ENCODE measurements at places on chromosomes 5 and 9.

DNA sequence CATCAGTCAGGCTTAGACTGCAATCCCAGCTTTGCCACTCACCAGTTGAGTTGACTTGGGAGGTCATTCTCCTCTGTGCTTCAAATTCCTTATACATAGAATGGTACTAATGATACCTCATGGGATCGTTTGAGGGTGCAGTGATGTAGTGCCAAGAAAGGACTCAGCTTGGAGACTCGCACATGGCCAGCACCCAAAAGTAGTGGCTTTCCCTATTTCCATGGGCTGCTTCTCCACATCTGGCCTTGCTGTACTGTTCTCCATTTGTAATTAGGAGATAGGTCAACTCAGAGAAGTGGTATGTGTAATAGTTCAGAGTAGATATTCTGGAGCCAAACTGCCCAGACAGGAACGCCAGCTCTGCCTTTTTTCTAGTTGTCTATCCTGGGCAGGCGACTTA, 5.5 kb downstream of the CCL19 start:
- DNase-seq = no peak

DNA sequence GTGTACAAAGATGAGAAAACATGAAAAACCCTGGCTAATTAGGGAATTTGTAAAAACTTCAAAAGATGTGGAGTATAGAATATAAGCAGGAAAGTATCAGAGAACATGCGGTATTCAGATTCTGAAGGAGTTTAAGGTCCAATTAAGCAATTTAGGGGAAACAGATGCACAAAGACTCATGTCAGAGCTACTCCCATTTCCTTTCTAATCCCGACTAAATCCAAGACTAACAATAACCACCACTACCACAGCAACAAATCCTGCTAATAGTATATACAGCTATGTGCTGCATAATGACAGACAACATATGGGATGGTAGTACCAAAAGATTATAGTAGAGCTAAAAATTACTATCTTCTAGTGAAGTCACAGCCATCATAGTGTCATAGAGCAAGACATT, 102.1 kb downstream of the LURAP1L start:
- DNase-seq = no peak

- no peak for DNase-seq
These were observed 78.6 kb upstream of the TBC1D9B start for GRCh38 chr5:179986328-179986727.

GRCh38 chr9:5838884-5839571, 6.1 kb upstream of the ERMP1 start:
- DNase-seq = no peak

- no peak for DNase-seq
These were observed 55.8 kb downstream of the PHAX start for GRCh38 chr5:126656401-126657007.

DNA sequence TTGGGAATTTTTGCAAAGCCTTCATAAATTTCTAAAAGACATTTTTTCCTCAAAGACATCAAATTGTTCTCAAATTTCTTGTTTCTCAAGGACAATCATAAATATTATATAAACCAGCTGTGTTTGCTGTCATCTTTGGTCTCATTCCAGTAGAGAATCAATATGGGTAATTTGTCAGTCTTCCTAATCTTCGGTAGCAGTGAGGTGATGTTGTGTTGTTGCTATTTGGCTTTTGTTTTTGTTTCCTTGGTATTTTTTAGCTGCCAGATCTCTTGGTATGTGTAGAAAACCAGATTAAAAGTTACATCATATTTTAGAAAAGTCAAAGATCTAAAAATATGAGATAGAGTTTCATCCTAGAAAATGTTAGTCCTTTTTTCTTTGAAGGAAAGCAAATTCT, 87.5 kb downstream of the CAMK4 start:
- DNase-seq = no peak

GRCh38 chr9:109295221-109296130, 25.4 kb downstream of the EPB41L4B start:
- no peak for DNase-seq

- DNase-seq = no peak
These were observed 28.5 kb downstream of the AMBP start for GRCh38 chr9:114049441-114050225.

- no peak for DNase-seq
These were observed 21.6 kb downstream of the MATR3 start for GRCh38 chr5:139315056-139315615.

GRCh38 chr5:118679264-118679940, 308.9 kb downstream of the DTWD2 start:
- no peak for DNase-seq

GRCh38 chr9:135751501-135751900, 49.5 kb downstream of the KCNT1 start:
- DNase-seq = no peak

DNA sequence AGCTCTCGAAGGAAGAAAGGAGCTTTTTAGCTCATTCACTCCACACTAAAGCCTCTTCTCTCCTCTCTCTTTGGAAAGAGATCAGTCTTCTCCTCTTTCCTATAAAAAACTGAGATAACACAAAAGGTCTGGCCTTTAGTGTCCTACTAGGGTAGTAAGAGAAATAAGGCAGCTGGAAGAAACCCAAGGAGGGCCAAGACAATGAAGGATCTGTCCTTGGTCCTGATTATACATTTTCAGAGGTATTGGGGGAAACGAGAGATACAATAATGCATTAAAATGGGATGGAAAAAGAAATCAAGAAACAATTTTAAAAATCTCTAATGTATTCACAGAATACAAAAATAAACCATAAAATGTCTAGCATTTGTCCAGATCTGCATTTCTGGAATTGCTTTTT, 184.0 kb downstream of the SLF1 start:
- no peak for DNase-seq

- no peak for DNase-seq
These were observed 102.2 kb downstream of the FGF18 start for GRCh38 chr5:171521679-171522078.

DNA sequence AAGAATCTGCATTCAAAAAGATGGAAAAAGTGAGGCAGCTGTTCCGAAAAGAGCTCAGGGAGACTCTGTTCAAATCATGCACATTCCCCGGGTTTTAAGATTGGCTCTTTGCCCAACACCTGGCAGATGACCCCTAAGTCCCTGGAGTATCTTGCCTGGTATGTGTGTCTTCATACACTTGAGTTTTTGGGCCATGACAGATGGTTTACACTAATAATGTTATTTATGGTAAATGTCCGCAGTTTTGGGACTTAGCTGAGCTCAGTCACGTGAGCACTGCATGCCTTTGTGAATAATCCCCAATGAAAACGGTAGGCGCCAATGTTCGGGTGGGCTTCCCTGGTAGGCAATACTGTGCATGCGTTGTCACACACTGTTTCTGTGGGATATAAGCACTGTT, 316.1 kb downstream of the PRDM9 start:
- no peak for DNase-seq

DNA sequence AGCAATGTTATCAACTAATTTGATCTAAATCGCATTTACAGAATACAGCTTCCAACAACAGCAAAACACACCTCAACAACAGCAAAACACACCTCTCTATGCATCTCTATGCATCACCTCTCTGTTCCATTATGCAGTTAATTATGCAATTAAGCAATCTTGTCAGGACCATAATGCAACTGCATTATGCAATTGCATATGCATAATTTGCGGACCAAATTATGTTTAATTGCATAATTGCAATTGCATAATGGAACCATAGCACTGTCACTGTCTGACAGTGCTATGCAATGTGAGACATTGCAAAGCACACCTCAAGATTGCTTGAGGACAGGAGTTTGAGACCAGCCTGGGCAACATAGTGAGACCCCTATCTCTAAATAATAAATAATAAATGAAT, 80.4 kb upstream of the PRSS3 start:
- no peak for DNase-seq

DNA sequence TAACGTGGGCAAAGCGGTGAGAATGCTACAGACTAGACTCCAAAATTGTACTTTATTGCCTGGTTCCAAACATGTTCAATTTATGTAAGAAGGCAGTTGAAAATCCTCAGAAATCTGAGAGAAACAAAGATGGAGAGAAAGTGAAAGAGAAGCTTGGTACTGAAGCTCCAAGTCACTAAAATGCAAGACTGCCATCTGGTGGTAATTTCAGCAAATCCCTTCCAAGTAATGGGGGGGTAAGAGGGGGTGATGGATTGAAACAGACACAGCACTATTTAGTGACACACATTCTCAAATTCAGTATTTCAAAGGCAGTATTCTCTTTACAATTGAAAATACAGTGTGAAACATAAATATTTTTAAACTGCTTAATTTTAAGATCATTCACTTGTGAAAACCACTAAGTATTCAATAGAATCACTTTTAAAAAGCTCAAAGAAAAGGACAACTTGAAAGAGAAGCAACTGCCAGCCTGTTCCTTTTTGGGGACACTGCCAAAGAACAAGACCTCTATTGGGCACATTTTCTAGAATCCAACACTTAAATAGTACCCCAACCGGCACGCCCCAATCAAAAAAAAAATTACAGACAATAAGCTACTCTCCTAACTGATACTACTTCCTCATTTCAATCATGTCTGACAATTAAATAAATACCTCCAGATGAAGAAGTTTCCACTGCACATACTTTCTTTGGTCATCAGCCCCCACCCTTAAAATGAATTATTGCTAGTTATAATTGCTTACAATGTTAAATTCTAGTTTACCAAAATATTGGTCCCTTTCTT, 131.5 kb downstream of the AGTPBP1 start:
- DNase-seq = no peak

DNA sequence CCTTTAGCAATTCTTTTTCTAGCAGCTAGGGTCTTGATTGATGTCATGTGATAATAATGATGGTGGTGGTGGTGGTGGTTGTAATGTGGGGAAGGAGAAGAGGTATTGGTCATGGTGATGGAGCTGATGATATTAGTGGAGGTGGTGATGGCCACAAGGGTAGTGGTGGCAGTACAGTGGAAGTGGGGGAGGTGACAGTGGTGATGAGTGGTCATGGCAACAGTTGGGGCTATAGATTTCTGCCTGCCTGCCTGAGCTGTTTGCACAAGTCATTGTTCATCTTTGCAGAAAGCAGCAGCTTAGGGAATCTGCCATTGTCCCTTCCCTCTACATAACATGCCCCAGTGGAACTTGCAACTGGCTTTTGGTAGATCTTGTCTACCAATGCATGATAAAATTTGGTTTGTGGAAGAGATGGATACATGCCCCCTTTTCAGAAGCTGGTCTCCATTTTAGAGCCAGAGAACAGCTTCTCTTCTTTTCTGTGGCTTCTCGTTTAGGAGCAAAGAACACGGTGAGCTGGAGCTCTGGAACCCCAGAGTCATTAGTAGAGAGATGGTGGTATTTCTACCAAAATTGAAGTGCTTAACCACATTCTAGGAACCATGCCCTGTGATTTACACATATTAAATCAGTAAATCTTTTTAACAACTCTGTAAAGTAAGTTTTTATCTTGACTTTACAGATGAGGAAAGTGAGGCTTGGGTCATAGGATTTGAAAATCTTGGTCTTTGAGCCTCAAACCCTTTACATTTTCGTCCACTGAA, 100.3 kb downstream of the AOPEP start:
- no peak for DNase-seq
